Nephron progenitor cell (in vitro differentiated cells): ENCODE measurements at places on chromosomes 13 and 19.

- no peak for DNase-seq
These were observed 41.6 kb downstream of the TM9SF2 start for GRCh38 chr13:99542788-99543406.

DNA sequence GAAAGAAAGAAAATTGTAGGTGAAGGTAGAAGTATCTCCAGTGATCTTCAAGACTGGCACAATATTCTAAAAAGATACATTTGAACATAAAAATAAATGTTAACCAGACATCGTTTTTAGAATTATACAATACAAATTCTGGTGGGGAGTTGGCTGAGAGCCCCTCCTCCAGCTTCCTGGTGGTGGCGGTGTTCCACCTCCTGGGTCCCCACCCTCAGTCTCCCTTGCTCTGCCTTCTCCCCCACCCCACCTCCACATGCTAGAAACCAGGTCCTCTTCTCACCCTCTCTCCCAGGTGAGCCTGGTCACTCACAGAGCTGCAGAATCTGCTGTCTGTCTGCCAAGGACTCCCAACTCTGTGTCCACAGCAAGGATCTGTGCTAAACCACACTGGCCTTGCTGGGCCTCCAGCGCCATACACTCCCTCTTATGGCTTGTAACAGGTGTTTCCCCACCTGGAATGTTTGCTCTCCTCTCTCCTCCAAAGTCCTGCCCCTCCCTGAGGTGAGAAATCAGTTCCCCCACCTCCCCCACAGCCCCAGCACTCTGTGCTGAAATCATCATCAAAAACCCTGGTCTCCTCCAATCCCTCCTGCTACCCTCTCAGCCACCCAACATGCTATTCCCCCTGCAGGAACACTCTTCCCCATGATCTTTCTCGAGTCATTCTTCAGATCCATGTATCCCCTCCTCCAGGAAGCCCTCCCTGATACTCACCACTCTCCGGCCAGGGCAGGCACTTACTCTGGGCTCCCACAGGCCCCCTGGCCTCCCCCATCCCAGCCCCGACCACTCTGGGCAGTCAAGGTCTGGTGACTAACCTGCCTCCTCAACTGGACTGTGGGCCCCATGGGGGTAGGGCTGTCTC lies 20.5 kb upstream of the CYP2S1 start:
- no peak for DNase-seq

DNA sequence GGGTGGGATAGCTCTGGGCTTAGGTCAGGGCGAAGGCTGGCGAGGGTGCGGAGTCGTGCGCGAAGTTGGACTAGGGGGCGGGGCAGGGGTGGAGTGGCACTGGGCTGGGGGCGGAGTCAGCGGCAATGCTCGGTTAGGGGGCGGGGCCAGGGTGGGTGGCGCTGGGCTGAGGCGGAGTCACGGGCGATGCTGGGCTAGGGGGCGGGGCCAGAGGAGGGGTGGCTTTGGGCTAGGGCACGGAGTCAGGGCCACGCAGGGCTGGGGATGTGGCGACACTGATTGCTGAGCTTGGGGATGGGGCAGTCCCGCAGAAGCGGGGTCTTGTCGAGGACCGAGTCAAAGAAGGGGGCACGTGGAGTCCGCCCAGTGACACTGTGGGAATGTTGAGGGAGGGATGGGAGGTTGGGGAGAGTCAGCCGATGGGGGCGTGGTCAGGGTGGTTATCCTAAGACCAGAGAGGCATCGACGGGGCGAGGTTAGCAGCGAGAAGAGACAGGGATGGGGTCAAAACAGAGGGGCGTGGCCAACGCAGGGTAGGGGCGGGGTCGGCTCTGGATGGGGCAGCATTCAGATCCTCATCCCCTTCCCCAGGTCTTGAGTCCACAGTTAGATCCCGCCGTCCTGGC lies 8.7 kb downstream of the HOMER3 start:
- peak; percentile 97 for DNase-seq

DNA sequence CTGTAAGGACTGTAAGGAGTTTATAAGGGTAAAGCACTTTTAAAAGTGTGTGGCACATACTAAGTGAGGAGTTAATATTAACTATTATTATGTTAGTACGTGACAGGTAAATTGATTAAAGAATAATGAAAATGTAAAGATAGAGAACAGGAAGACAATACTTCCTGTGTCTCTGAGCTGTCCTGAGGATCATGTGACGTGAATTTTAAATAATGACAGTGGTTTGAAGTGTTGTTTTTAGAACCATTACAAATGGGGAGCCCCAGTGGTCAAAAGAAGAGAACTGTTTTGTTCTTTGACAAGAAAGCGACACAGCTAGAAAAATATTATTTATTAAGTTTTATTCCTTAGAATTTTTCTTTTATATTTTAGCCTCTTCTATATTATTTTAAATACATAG lies 241.2 kb upstream of the STARD13 start:
- DNase-seq: no peak

- no peak for DNase-seq
These were observed 22.9 kb downstream of the CYP4F2 start for GRCh38 chr19:15874821-15875474.
